ENCODE measurements at places on chromosomes 3 and 15.

DNA sequence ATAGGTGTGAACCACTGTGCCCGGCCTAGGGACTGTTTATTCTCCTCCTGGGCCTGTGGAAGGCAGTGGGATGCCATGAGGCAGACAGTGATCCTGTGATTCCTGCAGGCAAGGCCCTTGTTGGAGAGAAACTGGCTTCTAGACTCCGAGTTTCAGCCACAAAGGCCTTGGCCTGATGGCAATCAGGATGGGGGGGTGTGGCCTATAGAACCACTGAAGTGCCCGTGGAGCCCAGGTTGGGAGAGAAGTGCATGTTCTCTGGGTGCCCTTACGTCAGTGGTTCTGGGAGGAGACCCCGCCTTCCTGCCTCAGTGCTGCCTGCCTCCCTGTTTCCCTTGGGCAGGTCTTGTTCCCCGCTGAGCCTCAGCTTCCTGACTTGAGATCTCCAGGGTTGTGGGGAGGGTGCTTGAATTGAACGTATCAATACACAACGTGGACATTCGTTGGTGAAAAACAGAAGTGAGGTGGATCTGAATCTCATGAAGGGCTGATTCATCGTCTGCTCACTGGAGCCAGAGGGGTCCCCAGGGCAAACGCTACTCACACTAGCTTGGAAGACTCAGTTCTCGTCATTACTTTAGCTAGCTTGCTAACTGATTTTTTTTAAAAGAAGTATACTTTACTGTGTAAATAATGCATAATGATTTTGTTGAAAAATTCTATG lies 31.8 kb downstream of the IRAK2 start:
- DNase-seq = no peak

GRCh38 chr15:60525341-60526039 lies 46.5 kb upstream of the ICE2 start:
- no peak for DNase-seq

DNA sequence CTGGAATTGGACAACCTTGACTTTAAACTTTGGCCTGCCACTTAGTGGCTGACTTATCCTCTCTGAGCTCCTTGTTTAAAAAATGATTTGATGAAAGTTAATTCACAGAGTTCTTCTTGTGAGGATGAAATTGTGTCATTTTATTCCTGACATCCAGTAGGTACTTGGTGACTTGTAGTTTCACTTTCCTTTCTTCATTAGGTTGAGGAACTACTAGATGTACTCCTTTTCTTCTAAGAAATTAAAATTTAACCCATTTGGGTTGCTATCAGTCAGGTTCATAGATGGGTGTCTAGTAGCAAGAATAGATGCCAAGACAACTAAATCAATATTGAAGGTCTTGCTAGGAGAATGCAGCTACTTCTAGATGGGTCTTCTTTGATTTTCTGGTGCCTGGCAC lies 5.2 kb downstream of the NR1D2 start:
- DNase-seq = no peak

- no peak for DNase-seq
These were observed 120.1 kb upstream of the ARHGEF3 start for GRCh38 chr3:56921573-56922453.

DNA sequence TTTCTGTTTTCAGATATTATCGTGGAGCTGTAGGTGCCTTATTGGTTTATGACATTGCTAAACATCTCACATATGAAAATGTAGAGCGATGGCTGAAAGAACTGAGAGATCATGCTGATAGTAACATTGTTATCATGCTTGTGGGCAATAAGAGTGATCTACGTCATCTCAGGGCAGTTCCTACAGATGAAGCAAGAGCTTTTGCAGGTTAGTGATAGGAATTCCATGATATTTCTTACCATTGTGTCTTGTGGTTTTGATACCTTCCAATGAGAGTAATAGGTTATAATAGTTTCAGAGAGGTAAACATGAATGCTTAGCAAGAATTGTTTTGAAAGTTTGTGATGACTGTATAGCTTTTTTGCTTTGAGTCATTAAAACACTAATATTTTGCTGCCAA lies 8.5 kb downstream of the RAB11A start:
- DNase-seq = no peak

GRCh38 chr3:65831733-65832425 lies 206.8 kb downstream of the MAGI1 start:
- DNase-seq = no peak

DNA sequence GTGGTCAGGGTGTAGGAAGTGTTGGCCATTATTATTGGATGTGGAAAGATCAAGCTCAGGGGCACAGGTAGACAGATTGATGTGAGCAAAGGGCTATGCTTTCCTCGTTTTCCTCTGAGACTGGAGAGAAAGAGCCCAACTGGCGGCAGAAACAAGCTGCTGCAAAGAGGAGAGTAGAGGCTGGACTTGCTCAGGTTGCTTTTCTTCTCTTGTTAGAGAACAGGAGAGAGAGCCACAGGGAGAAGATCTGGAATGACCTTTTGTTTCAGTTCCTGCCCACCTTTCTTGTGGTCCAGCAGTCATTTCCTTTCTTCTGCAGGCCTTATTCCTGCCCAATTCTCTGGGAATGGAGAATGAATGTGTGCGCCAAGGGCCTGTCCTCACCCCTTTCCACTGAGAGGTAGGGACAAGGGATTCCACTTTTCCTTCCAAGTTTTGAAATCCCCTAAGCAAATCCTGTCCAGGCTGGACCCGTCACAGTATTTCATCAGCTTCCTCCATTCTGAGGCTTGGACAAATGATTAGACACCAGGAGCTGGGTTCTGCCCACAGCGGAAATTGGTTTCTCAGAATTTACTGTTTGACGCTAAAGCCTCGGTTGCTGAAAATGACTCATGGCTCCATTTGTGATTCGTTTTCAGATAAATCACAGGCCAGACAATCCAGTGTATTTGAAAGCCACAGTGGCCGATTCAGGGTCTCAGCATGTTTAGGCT lies 16.1 kb downstream of the ZNF80 start:
- no peak for DNase-seq

GRCh38 chr3:105790534-105790933 lies 78.3 kb downstream of the CBLB start:
- no peak for DNase-seq

DNA sequence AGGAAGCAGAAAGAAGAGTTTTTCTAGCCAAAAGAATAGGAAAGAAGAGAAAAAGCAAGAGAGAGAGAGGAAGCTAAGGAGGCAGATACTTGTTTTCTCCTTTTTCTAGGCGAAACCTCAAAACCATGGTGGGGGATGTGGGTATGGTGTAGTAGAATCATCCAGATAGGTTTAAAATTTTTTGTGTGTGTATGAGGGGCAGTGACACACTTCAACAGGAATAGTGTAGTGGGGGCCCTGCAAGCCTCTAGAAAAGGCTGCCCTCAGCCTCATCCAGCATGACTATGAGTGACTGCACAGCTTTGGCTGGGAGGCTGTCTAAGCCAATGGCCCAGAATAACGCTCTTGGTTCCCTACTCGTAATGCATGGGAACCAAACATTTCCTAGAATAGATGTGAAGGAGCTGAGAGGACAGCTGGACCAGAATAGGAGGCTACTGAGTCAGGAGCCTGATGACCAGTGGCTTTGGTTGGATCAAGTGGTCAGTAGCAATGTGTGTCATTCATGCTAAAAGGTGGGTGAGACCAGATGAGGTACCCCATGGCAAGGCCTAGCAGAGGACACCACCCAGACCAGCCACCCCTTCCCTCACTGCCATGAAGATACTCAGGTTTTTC lies 24.4 kb downstream of the MOBP start:
- no peak for DNase-seq

DNA sequence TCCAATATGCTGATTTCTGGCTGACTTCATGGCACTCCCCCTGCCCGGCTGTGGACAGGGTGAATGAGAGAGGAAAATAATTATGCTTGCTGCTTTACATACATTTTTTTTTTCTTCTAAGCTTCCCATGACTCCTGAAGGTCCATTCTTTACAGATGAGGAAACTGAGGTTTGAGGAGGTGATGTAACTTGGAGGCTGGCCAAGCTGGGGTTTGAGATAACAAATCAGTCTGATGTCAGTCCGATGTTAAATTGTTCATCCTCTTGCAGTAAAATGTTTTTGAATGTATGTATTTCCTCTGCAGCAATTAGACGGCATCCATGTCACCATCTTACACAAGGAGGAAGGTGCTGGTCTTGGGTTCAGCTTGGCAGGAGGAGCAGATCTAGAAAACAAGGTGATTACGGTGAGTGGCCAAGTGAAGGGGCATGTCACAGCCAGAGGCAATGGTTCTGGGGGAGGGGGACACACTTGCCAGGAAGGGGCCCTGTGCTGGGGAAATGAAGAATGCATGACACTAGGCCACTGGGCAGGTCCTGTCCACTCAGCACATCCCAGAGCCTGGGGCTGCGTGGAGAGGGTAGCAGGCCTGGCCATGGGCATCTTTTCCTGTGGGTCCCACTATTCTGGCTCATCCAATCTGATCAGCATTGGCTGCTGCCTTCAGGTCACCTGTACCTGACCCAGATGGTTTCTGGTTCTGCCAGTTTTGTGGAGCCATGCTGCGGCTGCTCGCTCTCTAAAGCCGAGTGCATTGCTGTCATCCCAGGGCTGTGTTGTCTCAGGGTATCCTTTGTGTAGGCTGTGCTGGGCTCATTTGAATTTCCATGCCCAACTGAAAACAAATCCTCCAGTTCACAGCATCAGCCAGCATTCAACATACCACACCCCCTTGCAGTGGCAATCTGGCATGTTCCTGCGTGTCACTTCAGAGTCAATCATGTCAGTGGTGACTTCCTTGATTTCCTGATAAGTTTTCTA lies 20.4 kb downstream of the STARD5 start:
- DNase-seq = no peak

- no peak for DNase-seq
These were observed 194.9 kb downstream of the DPH6 start for GRCh38 chr15:35351059-35351458.

DNA sequence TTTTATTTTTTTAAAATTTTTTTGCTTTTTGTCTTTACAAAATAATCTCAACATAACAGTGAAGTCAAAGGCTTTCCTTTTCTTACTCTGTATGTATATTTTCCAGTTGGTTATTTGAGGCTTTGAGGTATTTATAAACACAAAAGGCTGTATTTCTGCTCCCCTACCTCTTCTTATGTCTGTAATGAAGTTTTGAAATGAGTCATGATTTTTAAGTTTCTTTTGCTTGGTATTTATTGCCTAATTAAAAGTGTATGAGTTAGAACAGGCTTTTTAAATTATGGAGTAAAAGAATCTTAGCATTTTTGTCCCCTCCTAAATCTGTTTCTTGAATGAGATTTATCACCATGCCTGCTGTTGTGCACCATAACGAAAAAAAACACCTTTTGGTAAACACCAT lies 66.0 kb downstream of the DCUN1D1 start:
- no peak for DNase-seq

- DNase-seq = no peak
These were observed 20.1 kb upstream of the TSEN2 start for GRCh38 chr3:12464181-12464580.

DNA sequence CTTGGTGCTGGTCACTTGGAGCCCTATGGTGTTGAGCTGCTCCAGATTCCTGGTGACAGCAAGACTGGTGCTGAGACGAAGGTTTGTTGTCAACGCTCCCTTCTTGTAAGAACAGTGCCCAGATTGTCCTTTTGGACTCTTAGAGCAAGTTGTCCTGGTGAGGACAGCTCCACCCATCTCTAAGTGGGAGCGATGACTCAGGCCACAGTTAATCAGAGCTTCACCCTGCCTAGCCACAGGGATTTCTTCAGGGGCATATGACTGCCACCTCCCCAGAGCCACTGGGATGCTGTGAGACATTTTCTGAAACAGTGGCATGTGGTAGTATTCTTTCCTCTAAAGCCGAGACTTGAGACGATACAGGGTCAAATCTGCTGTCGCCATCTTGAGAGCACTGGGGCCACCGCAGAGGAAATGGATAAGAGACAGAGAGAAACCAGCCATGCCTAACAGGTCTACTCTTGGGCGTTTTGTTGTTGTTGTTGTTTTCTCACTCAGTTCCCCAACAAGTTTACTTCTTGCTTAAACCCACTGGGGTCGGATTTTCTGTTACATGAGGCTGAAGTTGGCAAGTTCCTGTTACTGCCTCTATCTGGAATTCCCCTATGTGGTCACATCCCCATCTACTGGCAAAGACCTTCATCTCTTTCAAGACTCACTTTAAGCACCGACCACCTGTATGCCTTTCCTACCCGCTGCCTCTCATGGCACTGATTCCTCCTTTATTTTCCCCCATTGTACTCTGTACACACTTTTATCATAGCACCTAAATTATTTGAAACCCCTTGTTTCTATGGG lies 16.0 kb upstream of the PCOLCE2 start:
- no peak for DNase-seq

DNA sequence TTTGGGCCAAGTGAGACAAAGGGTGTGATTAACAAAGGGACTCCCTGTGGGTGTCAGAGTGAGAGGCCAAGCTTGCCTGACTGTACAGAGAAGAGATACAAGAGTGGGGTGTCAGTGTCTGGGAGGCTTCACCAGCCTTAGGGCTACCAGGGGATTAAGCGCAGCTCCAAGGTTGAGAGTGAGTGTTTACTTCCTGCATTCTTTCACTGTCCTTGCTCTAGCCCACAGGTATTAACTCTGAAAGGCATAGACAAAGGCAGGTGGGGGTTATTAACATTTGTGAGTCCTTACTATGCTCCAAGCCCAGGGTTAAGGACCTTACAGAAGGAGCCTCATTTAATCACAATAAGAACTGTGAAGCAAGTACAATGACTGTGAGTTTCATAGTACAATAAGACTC lies 107.6 kb downstream of the IL20RB start:
- no peak for DNase-seq

- no peak for DNase-seq
These were observed 1.4 kb downstream of the GATA2 start for GRCh38 chr3:128491691-128491940.

DNA sequence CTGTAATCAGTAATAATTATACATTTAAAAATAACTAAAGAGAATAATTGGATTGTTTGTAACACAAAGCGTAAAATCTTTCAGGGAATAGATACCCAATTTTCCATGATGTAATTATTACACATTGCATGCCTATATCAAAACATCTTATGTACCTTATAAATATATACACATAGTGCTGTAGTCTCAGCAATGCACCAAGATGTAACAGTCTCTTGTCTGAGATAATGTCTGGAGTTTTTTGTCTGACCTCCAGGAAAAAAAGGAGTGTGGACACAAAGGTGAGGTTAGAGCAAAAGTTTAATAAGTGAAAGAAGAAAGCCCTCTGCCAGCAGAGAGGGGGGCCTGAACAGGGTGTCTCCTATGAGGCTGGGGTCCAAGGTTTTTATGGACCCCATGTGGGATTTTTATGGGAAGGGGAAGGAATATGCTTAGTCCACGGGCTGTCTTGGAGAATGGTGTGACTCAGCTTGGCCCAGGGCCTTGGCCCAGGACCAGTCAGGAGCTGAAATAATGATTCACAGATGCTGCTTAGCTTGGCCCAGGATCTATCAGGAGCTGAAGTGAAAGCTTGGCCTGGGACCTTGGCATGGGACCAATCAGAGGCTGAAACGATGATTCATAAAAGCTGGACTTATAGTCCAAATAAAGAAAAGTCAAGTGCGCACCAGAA lies 545.0 kb downstream of the ZPLD1 start:
- DNase-seq = no peak

Measured in DMS79 (cell line).